ENCODE measurements at places on chromosomes 4 and X.

DNA sequence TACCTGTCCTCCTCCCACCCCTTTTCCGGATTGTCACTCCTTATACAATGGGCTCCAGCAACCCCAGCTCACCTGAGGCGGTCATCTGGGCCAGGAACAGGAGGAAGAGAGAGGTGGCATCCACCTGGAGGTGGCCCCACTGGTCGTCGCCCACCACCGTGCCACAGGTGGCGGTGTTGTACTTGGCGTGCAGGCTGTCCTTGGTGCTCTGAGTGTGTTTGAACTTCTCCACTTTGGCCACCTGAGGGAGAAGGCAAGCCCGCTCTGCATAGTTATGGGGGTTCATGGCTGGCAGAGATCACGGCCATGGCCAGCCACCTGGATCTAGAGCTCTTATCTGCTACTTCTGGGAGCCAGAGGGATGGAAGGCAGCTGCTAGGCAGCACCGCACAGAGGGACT lies 32.9 kb downstream of the PHKA2 start:
- DNase-seq, result no peak

GRCh38 chr4:5826437-5827107 lies 66.3 kb downstream of the CRMP1 start:
- DNase-seq, result no peak

GRCh38 chr4:138199568-138200235 lies 42.4 kb downstream of the SLC7A11 start:
- DNase-seq, result no peak

- DNase-seq, result no peak
Measured at GRCh38 chr4:137414802-137415201, 117.5 kb downstream of the PCDH18 start.

DNA sequence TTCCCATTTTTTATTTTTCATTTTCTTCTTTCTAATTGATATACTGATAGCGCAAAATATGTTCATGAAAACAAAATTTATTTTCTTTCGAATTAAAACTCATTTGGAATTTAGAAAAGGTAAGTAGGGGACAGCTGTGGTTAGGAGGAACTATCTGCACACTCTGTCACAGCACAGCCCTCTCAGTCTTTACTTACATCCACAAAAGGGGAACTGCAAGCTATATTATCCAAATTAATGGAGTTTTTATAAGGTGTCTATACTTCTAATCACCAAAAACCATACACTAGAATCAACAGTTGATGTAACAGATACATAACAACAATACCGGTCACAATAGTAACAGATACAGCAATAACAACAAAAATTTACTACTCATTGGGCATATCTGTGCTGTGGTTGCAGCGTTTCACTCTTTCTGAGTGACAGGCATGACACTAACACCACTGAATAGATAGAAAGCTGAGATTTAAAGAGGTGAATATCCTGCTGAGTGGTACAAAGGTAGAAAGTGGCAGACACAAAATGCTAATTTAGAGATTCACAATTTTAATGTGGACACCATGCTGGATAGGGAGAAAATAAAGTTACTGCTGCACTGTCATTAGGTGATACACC lies 160.7 kb downstream of the PPP3CA start:
- no peak for DNase-seq

DNA sequence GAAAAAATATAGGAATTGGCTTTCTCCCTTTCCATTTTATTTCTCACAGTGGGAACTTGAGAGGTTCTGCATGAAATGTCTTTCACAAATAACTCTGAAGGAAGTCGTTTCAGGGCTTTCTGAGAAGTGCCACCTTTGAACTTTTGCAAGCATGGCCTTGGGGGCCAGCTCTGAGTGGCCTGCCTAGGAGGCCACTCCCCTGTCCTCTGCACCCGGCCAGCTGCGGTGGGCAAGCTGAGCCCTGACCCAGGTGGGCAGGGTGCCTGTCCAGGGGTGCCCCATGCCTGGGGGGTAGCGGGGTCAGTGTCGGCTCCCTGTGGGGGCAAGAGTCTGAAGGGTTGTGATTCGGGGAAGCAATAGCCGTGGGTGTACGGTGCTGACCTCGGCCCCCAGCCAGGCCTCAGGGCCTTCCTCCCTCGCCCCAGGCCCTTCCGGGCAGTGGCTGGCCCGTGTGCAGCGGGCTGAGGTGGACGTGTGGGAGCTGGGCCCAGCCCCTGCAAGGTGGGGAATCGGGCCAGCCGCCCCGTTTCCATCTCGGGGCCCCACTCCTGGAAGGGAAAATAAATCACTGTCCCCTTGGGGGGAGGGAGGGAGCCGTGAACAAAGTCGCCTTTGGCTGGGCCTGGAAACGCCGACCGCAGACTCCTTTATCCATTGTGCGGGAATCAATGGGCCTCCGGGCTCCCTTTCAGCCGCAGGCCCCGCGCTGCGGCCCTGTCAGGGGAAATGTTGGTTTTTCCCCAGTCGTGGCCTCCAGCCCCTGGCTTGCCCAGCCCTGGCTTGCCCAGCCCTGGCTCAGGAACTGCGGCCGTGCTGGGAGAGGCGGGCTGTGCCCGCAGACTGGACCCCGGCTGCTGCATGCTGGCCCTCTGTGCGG lies 3.1 kb downstream of the FGFRL1 start:
- DNase-seq, result no peak

DNA sequence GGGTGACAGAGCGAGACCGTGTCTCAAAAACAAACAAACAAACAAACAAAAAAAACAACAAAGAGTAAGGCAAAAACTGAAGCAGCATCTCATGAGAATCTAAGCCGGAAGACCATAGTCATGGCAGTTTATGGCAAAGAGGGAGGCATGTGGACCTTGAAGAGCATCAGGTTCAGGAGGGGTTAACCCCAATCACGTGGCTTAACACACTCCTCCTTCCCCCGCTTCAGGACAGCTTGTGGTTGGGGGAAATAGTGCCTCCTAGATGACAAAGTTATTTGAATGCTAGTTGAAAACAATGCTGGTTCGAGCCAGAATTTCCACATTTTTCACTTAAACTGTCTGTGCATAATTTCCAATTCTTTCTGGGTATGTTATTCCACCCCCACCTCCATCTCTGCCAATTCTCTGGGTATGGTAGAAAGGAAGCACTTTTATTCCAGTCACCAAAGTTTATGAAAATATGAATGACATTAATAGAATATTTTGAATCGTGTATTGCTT lies 11.7 kb upstream of the MAP7D3 start:
- DNase-seq, result no peak
